Stimulated activated CD4-positive, alpha-beta T cell treated with anti-CD3 and anti-CD28 coated beads, TNF-alpha, amount 100 ng/mL, for 48 hours (primary cell): ENCODE measurements at places on chromosomes 3 and 15.

DNA sequence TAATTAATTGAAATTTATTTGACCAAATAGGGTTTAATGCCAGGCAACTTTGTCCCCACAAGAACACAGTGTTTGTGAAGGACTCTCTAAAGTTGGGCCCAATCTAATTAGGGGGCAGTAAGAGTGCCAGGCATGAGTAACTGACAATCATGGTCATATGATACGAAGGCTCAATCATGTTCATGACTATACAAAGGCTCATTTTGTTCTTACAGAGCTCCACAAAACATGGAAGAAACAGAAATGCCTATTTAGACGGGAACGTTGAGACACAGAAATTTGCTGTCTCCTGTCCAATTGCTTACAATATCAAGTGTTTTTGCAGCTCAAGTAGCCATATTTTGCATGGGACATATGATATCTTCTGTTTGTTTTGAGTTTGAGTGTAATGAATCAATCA is 391.1 kb downstream of the SI start:
- DNase-seq = no peak

DNA sequence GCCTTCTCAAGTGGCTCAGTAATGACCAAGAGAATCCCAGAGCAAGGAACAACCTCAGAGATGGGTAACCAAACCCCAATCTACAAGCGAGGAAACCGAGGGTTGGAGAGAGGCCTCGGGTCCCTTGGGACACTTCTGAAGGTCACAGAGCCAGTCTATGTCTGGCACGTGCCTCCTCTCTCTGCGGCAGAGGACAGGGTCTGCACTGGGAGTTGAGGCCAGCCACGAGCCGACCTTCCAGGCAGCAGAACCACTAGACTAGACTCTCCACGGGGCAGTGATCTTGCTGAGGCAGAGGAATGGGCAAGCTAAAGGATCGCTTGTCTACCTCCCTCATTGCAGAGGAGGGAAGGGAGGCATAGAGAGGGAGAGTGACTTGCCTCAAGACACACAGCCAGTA is 100.6 kb upstream of the SMAD3 start:
- no peak for DNase-seq

DNA sequence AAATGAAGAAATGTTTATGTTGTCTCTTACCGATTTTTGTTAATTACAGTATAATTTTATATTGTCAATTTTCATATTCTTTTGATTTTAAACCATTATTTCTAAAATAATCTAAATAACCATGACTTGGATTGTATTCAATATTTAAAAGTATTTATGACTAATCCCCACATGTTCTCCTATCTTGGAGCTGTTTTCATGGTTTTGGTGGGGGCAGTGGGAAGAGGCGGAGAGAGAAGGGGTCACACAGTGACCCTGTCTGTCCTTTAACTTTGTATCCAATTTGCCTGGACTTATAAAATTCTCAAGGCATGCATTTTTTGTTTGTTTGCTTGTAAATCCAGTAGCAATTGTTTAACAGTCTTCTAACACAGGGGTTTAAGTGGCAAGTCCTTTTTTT is 407.4 kb downstream of the NTRK3 start:
- no peak for DNase-seq

DNA sequence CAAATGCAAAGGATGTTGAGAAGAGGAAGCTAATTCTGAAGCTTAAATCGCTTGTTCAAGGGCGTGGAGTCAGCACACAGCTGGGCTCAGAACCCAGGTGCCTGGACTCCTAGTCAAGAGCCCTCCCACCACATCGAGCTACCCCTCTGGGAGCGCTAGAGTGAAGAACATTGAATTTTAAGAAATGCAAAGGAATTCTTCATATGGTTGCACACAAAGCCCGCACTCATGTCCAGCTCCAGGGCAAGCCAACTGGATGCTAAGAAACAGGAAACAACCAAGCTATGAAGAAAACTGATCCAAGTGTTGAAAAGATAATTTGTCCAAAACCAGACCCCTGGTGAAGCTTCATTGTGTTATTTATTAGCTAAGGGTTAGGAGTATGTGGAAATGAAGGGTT is 122.3 kb downstream of the ALDH1A2 start:
- DNase-seq = no peak

DNA sequence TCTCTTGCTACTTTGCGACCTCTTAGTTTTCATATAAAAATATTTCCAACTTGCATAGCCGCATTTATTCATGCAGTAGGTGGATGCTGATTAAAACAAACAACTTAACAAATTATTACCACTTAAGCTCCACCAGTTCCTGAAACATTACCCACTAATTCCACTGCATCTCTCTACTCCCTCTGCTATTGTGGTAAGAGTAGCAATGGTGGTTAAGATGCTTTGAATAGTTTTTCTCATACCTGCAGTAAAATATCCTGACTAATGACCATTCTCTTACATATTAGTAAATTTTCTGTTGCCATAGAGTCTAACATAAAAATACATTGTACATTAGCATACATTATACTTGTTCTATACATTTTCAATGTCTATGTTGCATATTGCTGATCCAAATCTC is 397.6 kb upstream of the PLSCR5 start:
- no peak for DNase-seq

GRCh38 chr3:161392853-161393252 is 21.5 kb upstream of the SPTSSB start:
- DNase-seq = no peak

- DNase-seq = no peak
Observed at GRCh38 chr3:16060945-16061344, 113.5 kb upstream of the GALNT15 start.

DNA sequence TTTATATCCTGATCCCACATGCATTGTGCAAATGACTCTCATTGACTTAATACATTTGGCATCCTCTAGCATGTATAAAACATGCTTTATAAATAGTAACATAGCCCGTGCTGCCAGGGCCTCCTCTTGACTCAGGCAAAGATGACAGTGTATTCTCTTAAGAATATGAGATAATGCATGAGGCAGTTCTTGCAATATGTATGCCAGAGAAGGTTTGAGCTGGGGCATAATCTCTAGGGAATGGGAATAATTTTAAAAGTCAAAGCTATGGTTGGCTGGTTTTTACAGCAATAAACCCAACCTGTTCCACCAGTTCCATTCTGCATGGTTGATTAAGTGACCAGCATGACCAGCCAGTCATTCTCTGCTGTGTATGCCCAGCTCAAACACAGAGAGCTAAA is 179.0 kb upstream of the PFN2 start:
- DNase-seq = no peak

- DNase-seq = no peak
Observed at GRCh38 chr15:25579127-25579526, 140.3 kb upstream of the UBE3A start.
